Stimulated activated CD4-positive, alpha-beta T cell treated with anti-CD3 and anti-CD28 coated beads, Interleukin-15, amount 100 ng/mL, for 1 hour (primary cell): ENCODE measurements at places on chromosomes 2 and 18.

DNA sequence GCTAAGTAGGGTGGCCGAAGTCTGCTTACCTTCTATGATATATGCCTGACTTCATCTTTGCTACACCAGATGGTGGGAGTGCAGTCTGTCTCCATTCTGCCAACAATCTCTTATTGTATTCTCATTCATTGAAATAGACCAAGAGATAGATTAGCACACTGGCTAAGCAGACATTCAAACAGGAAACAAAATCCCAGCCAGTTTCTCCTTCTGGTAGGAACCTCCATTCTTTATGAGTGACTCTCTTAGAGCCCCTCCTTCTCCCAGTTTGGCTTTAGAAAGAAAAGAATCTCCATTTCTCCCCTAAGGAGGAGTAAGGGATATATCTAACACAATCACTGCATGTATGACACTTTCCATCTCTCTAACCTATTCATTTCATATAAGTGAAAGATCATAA lies 118.9 kb upstream of the COL5A2 start:
- DNase-seq, result no peak

DNA sequence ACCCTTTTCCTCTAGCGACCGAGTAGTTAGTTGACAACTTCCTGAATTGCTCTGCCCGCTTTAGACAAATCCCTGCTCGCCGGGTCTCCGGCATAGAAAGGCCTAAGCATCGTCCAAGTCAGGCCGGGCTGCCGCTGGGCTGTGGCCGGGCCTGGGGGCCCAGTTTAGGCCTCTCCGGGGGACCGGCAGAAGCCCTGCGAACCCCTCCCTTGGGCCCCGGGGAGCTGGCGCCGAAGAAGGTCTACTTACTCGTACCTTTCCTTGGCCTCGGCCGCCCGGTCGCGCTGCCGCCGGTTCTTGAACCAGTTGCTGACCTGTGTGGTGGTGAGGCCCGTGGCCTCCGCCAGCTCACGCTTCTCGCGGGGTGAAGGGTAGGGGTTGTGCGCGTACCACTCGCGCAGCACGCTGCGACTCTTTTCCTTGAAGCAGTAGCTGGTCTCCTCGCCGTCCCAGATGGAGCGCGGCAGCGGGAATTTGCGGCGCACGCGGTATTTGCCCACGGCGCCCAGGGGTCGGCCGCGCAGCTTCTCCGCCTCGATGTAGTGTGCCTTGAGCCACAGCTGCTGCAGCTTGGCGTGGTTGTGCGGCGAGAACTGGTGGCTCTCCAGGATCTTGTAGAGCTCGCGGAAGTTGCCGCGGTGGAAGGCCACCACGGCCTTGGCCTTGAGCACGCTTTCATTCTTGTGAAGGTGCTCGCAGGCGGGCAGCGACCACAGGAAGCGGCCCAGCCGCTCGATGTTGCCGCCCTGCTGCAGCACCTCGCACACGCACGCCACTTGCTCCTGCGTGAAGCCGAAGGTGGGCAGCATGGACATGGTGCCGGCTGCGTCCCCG lies 739 bp downstream of the SIX2 start:
- no peak for DNase-seq

DNA sequence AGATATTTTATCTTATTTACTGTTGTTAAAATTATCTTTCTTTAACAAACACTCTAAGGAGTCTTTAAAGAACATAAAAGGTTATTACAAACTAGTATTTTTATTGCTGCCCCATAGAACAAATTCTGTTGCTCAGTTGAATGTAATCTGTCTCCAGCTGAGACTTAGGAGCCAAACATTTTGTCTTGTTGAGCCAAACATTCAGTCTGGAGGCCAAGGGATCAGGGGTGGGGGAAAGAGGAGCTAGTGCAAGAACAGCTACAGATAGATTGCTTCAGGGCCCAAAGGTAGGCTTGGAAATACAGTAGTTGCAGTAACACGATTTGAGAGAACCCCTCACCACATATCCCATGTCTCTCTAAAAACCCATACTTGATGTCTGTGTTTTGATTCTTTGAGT lies 51.2 kb downstream of the TPGS2 start:
- no peak for DNase-seq

DNA sequence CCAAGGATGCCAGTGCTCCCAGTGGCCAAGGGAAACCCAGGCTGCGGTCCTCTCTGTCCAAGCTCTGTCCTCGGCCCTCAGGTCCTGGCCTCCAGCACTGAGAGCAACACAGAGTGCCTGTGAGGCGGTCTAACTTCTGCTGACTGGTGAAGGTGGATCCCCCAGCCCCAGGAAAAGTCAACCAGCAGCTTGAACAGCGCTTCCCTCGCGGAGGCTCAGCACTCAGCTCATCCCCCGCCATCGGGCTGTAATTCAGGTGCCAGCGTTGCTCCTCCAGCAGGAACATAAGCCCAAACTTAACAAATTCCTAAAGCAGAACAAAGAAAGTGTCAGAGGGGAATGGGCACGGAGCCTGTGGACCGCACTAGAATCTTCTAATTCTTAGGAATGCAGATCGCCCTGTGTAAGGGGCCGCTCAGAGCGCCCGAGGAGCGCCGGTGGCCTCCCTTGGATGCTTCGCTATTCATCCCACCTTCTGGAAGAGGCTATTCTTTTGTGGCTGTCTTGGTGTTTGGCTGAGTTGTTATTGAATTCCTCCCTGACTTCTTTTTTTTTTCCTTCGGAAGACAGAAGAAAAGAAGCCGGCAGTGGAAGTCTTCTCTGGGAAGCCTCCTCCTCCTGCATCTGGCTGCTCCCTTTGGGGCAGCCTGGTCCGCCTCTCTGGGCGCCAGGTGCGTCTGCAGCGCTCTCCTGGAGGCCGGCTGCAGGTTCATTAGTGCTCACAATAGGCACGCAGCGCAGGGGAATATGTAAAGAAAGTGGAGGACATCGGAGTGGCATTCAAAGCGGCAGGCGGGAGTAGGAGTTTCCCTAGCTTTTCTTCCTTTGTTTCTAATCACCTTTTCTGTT lies 905.6 kb downstream of the TSN start:
- DNase-seq, result no peak

GRCh38 chr2:73105511-73105971 lies 7.2 kb downstream of the RAB11FIP5 start:
- DNase-seq, result no peak

GRCh38 chr2:170601489-170601888 lies 113.6 kb upstream of the SP5 start:
- no peak for DNase-seq

- no peak for DNase-seq
Measured at GRCh38 chr2:127275356-127275755, 18.6 kb downstream of the ERCC3 start.

DNA sequence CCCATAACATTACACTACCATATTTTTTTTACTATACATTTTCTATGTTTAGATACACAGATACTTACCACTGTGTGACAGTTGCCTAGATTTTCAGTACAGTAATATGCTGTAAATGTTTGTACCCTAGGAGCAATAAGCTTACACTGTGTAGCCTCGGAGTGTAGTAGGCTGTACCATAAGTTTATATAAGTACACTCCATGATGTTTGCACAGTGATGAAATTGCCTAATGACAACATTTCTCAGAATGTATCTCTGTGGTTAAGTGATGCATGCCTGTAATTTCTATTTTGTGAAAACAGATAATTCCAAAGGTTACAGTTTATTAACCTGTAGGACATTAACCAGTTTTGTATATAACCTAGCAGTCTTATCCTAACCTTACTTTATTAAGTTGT lies 128.1 kb upstream of the RBMS1 start:
- DNase-seq, result no peak

- no peak for DNase-seq
Measured at GRCh38 chr18:73384246-73384645, 516.5 kb upstream of the NETO1 start.

GRCh38 chr2:147846412-147847081 lies 1.7 kb downstream of the ACVR2A start:
- DNase-seq, result no peak

DNA sequence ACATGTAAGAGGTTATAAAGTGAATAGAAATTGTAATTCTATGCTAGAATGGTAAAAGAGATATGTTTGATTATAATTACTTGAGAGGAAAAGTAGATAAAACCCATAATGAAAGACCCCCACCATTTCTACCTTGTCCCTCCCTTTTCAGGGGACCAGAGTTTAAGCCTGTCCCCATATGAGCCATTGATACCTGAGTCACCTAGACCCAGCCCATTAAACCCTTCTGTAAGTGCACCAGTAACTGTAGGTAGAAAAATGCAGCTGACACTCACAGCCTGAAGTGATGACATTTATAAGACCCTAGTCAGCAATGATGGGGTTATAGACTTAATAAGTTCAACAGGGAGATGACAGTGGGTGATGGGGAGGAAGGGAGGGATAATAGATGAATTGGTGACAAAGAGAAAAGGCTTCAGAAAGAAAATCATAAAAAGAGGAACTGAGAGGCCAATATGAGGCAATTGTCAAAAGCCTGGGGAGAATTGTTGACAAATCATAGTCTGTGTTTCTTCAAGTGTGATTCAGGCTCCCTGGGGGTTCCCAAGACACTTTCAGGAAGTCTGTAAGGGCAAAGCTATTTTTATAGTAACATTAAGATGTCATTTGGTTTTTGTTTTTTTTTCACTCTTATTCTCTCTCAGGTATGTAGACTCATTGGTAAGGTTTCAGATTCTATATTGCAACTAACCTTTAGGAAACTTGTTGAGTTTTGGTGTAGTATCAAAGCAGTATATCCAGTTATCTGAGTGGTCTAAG lies 544.2 kb downstream of the SATB2 start:
- DNase-seq, result no peak

- no peak for DNase-seq
Measured at GRCh38 chr18:79857082-79857671, 59.4 kb downstream of the KCNG2 start.

- no peak for DNase-seq
Measured at GRCh38 chr2:128617029-128617590, 298.4 kb upstream of the HS6ST1 start.

GRCh38 chr18:21901423-21901945 lies 160.9 kb downstream of the MIB1 start:
- no peak for DNase-seq

- no peak for DNase-seq
Measured at GRCh38 chr2:33104726-33105125, 158.0 kb downstream of the LTBP1 start.

DNA sequence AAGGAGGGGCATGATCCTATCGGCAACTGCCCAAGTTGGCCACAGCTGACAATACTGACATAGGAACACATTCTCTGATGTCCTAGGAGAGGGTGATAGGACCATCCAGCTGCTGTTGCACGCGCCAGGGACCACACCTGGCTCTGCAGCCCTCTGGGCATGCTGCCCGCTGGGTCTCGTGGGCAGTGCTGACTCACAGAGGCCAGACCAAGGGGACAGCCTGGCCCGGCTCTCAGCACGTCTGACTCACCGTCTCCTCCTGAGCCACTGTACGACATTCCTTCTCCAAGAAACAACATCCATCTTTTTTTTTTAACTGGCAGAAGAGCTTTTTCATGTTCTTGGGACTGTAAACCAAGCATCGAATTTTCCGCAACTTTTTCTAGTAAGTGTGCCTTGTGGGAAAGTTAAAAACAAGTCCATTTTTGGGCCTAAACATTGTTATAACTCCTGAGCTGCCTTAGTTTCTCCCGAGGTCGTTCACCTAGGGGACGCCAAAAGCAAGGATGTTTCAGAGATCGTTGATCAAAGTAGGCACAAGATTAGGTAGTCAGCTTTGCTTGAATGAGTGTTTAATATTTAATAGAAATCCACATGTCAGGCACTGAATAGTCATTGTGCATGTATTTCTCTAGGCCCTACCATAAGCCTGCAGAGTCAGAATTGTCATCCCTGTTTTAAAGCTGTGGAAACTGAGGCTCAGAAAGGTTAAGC lies 100.3 kb downstream of the TTC32 start:
- DNase-seq, result no peak

DNA sequence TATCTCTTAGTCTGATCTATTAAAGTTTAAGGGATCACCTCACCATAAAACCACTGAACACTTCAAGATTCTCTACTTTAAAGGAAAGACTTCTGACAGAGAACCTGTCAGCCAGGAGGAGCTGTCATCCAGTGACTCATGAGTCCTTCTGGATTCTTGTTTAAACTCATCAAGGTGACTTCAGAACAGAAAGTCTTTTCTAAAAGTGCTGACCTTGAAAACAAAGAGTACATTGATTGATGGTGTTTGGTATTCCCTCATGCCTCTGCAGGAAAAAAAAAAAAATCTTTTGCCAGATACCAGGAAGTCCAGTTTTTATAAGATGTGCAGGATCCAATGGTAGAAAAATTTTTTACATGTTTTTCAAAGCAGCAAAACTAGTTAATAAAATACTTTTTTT lies 12.3 kb downstream of the DSG2 start:
- DNase-seq, result no peak

DNA sequence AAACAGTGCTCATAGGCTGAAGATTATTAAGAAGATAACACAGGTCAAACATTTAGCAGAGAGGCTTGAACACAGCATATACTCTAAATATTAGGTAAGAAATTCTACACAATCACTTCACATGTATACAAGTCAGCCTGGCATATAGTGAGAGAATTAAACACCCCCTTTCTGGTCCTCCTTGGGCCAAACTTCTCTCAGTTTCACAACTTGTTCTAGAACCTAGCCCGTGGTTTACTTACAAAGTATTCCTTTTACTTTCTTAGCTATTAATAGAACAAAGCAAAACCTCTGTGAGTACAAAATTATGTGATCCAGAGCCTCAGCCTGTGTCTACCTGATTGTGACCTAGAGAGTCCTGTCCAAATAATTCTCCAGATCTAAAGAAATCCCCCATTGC lies 562.8 kb downstream of the TNS1 start:
- no peak for DNase-seq

- no peak for DNase-seq
Measured at GRCh38 chr2:468648-469336, 180.9 kb upstream of the ALKAL2 start.

DNA sequence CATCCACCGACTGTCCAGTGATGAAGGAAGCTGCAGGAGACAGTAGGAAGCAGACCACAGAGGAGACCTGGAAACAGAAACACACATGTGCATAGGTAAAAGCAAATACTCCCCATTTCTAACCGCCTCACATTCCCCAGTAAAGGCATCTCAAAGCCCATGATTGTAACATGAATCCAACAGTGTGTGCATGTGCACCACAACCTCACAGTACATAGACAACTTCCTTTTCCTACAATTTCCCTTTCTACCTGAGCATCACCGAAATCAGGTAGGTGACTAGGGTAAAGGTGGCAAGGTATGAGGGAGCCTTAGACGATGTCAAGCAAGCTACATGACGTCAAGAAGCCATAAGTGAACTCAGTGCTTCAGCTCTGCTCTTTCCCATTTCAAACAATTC lies 30.6 kb upstream of the MREG start:
- no peak for DNase-seq

DNA sequence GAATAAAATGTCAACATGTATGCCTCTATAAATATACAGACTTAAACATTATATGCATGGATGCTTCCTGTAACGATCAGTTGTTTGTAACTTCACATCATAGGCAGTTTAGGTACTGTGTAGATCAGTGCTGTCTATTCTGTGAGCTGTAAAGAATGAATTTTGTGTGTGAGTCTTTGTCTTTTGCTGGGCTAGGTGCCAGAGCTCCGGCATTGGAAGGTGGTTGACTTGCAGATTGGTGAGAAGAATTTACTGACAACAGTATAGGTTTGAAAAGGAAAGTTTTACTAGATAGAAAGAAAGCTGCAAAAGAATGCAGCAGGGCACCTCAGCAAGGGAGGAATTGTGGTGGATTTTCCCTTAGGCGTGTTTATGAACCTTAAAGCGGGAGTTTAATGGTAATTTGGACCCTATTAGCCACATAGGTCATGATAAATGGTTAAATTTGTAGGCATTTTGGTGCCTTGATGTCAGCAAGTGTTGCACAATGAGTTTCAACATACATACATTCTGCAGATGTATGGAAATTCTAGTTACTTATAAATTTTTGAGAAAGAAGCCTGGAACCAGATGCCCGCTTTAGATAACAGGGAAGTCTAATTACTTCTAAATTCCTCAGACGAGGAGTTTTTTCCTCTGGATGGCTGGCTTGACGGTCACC lies 6.7 kb upstream of the QPCT start:
- no peak for DNase-seq
